ENCODE measurements at places on chromosomes 12 and 14. TPM values are rescaled to one million over a fixed set of nuclear protein-coding genes. Genes with fewer than 3 reads are reported as not detected.

The RPL41 gene
- polyA plus RNA-seq = 4,856 TPM

The NEUROD4 gene
- polyA plus RNA-seq = not detected

The CIDEB gene
- 10.3 TPM for polyA plus RNA-seq

The FBXL14 gene
- 5.5 TPM for polyA plus RNA-seq

The SLC6A12 gene
- polyA plus RNA-seq = 0.75 TPM

The SERPINA10 gene
- polyA plus RNA-seq = not detected

The DUSP6 gene
- polyA plus RNA-seq = 48.9 TPM

The GALNT16 gene
- polyA plus RNA-seq = 25.7 TPM

The AGAP2 gene
- polyA plus RNA-seq = 8.6 TPM

The CLEC9A gene
- polyA plus RNA-seq = 0.12 TPM

The TAC3 gene
- polyA plus RNA-seq = not detected

The PTCSC3 gene
- polyA plus RNA-seq = not detected

The FOXN4 gene
- 0.12 TPM for polyA plus RNA-seq

The C1QL4 gene
- not detected for polyA plus RNA-seq

The EFS gene
- 56.9 TPM for polyA plus RNA-seq

The TMEM132C gene
- 2.1 TPM for polyA plus RNA-seq

The KRT75 gene
- polyA plus RNA-seq = not detected

The SLC4A8 gene
- polyA plus RNA-seq = 1.4 TPM

The HSPA2 gene
- polyA plus RNA-seq = 6.0 TPM

The SYCP3 gene
- polyA plus RNA-seq = 0.41 TPM

The PLXNC1 gene
- polyA plus RNA-seq = 15.3 TPM

The CCDC175 gene
- polyA plus RNA-seq = not detected

The CAMKK2 gene
- 20.7 TPM for polyA plus RNA-seq

The WDHD1 gene
- polyA plus RNA-seq = 7.9 TPM

The TGM1 gene
- 2.1 TPM for polyA plus RNA-seq
